Cerebellar cortex (tissue), 1 donor: ENCODE measurements at places on chromosomes 4 and X.

- no peak for DNase-seq
Observed at GRCh38 chrX:124280294-124280902, 52.1 kb upstream of the TEX13D start.

- DNase-seq, result no peak
Observed at GRCh38 chr4:184475096-184475461, 729 bp upstream of the IRF2 start.

GRCh38 chrX:79082899-79083298, 61.6 kb upstream of the GPR174 start:
- DNase-seq, result no peak

GRCh38 chr4:88202443-88202842, 44.0 kb upstream of the ABCG2 start:
- DNase-seq, result no peak

DNA sequence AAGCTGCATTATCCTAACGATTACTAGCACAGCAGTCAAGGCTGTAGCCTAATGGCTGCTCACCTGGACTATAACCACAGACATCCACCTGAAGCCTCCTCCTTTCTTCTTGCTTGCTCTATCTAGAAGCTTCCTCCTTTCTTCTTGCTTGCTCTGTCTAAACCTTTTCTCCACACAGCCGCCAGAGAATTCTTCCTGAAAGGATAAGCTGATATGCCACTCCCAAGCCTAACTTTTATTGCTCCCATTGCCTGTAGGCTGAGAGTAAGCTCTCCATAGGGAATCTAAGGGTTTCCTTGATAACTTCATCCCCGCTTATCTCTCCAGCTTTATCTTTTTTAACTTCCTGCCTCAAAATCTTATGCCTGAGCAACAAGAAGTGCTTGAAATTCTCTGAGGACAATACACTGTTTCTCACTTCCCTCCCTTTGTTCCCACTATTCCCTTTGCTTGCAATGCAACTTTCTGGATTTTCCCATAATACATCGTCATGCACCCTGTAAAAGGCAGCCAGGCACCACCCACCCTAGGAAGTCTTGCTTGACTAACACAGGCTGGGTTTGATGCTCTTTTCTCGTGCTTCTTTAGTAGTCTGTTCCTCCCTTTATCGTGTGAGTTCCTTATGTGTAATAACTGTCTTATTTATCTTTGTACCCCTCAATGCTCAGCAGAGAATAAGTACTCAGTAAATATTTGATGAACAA, 1.4 kb upstream of the LRIT3 start:
- no peak for DNase-seq

GRCh38 chr4:5220028-5220427, 168.7 kb downstream of the STK32B start:
- no peak for DNase-seq

DNA sequence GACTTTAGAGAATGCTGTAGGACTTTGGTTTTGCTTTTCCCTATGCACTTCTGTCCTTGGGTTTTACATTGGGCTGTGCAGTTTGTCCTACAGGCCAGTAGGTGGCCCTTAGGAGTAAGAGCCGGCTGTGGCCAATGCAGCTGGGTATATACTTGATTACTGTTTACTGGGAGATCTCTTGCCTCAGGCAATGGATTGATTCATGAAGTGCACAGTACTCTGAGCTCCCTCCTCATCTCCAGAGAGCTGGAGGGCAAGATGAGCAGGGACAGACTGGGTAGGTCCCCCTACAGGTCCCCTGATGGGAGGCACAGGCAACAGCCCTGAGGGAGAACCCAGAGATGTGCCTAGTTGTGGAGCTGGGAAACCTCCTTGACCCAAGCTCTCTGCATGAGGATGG, 103.8 kb upstream of the QRFPR start:
- DNase-seq, result peak; percentile 19

DNA sequence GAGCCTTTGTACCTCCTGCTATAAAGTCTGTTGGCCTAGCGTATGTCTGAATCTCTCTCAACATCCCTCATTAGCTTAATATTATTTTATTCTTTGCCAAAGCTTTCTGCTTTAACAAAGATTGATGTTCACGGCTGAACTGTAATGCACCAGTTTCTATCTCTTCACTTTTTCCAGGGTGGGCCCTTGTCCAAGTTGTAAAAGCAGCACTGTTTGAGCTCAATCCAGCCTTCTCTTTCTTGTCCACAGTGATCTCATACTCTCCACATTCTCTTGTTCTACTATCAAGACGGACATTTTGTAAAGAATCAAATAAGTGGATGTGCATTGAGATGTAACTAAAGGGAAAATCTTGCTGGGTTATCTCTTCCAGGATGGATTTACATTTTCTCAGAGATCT, 34.4 kb upstream of the RTL3 start:
- no peak for DNase-seq

- DNase-seq, result no peak
Observed at GRCh38 chr4:48065587-48066052, 49.0 kb downstream of the NIPAL1 start.

DNA sequence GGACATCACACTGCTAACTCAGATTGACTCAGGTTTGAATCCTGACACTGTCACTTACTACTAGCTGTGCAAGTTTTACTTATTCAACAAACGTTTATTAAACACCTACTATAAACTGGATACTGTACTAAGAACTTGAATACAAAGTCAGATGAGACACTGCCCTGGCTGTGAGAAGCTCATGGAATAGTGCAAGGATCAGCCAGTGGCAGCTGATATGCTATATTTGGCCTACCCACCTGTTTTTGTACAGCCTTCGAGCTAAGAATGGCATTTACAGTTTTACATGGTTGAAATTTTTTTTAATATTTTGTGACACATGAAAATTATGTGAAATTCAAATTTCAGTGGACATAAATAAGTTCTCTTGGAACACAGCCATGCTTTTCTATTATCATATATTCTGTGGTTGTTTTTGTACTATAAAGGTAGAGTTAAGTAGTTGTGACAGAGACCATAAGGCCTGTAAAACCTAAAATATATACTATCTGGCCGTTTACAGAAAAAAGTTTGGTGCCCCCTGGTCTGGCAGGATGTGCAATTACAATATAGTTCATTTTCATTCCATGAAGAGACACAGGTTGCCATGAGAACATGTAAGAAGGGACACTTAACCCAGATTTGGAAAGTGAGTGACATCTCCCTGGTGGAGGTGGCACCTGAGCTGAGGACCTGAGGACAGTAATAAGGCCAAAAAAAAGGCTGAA, 3.4 kb upstream of the SEC24D start:
- no peak for DNase-seq

DNA sequence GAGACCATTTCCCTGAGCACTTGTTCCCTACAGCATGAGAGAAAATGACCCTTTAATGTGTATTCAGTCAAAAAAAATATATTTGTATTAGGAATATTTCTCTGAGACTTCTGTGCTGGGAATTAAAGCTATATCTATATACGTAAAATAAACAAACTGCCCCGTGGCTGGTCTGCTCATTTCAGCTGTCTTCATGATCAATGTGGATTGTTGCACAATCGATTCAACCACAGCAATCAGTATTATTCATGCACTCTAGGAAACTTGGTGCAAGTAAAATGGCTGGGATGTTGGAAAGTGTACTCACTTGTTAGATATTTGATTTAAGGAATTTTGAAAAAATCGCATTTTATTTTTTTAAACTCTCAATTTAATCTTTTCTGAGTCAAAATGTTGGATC, 307.9 kb upstream of the ZFP42 start:
- DNase-seq, result no peak

DNA sequence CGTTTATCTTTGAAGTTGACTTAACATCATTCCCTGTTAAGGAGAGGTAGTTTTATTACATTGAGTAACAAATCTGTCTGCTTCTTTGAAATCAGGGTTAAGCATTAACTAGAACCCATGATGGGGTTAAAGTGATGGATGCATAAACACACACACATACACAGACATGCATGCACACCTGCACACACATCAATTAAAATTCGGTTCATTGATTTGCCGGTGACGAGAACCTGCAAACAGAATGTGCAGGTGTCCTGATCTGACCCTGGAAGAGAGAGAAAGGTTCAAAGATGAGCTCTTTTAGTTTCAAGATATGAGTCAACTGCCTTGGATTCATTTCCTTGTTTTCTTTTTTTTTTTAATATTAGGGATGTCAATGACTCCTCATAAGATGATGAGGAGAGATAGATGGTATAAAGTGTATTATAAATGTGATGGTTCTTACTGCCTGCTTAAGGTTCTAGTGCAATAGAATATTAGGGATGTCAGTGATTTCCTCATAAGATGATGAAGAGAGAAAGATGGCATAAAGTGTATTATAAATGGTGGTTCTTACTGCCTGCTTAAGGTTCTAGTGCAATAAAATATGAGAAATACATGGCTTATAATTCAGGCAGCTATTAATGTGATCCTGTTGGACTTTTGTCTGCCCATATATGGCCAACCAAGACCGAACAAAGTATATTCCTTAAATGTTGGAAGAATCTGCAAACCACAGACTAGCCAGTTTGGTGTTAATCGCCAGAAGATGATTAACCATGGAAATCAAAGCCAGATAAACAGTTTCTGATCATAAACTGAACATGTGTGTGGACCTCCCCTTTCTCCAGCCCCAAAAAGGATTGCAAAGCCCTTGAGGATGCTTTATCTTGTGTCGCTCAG, 14.1 kb upstream of the CD99 start:
- no peak for DNase-seq

DNA sequence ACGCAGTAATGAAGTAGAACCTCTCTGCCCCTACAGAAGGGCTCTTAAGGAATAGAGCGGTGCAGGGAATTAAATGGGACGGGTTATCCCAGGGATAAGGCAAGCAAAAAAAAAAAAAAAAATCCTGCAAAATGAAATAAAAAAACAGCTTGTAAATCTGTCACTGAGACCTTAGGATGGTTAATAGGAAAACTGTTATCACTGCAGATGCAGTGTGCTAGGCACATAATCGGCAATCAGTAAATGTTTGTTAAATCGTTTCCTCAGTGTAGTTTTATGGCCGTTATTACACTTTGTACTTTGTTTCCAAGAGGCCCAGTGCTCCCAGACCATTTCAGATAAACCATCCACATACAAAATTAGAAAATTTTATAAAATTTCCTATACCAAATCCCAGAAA, 1.0 kb downstream of the HNRNPH2 start:
- no peak for DNase-seq
